ENCODE measurements at places on chromosomes 2 and 18.

DNA sequence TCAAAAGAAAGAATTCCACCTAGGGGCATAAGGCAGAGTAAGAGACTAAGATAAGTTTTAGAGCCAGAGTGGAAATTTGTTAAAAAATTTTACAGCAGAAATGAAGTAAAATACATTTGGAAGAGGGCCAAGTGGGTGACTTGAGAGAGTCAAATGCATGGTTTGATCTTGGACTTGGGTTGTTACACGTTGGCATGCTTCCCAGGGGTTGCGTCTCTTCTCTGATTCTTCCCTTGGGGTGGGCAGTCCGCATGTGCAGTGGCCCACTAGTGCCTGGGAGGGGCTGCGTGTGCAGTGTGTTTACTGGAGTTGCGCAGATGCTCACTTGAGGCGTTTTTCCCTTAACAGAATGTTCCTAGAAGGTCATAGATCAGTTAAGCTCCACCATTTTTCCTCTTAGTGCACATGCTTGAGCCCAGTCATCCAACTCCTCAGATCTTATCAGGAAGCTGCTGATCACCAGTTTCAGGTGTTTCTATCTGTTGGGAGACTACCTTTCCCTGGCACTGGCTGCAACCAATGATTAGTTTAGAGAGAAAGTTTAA lies 13.1 kb downstream of the SEH1L start:
- no peak for ATAC-seq

DNA sequence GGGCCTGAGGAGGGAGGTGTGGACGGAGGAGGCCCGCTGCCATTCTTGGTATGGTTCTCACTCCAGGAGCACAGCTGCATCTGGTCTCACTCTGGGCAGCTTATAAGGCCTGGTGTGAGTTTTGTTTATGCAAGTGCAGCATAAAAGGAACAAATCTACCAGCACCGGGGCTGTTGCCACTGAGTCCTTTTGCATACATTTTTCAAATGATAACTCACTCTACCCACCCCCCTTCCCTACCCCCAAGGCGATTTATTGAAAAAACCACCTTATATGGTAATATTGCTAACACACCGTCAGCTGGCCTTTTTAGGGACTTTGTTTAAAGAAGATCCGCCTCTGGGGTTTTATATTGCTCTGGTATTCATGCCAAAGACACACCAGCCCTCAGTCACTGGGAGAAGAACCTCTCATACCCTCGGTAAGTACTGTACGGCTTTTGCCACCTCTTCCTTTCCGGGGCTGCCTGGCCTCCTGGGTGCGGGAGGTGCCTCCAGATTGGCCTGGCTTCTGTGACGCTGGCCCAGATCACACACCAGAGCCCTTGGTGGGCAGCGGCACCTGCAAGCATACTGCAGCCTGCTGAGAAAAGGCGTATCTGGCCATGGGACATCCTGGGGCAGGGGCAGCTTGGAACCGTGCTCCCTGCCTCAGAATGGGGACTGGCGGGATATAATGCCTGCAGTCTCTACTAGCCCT lies at the start of gene ACTG2:
ACTG2 (plus strand) TSS at position 378 of the 699 bp plus-strand sequence. CDS start 8,304 bp downstream, outside the sequence.
- peak; percentile 87 for ATAC-seq

GRCh38 chr18:75863696-75864095 lies 436.2 kb upstream of the SMIM21 start:
- ATAC-seq = no peak

DNA sequence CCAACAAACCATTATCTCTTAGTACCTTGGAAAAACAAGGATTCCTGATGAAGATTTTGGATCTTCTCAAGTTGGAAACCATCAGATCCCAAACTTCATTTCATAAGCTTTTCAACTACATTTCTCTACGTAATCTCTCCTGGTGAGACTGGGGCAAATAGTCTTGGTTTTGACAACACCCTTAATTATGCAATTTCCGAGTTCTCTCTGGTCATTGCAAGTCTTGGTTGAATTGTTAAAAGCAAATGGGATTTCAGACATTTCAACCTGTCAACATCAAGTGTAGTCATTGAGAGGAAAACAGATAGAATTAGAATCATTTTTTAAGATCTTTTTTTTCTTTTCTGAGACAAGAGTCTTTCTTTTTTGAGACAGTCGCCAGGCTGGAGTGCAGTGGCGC lies 26.2 kb downstream of the KLF7 start:
- no peak for ATAC-seq

DNA sequence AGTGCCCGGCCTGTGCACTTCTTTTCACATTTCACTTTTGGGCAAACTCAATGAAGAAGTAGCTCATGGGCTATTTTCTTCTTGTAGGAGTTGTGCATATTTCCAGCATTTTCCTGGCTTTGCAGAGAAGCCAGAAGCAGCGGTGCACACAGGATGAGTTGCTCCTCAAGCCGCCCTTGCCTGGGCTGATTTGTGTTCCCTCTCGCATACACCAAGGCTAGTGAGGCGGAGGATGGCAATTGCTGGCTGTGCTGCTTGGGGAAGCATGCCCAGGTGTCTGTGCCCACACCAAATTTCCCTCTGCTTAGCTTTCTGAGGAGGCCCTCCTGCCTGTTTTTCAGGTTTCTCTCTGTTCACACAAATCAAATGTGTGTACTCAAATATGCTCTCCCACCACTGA lies 85.4 kb upstream of the TMEM200C start:
- no peak for ATAC-seq

GRCh38 chr2:38483776-38484501 lies 106.9 kb upstream of the ATL2 start:
- ATAC-seq = no peak

- no peak for ATAC-seq
Measured at GRCh38 chr2:152418688-152419087, 83.7 kb downstream of the FMNL2 start.
